ENCODE measurements at places on chromosomes 2 and 18.

- DNase-seq, result no peak
Measured at GRCh38 chr2:239684271-239684810, 283.5 kb upstream of the HDAC4 start.

DNA sequence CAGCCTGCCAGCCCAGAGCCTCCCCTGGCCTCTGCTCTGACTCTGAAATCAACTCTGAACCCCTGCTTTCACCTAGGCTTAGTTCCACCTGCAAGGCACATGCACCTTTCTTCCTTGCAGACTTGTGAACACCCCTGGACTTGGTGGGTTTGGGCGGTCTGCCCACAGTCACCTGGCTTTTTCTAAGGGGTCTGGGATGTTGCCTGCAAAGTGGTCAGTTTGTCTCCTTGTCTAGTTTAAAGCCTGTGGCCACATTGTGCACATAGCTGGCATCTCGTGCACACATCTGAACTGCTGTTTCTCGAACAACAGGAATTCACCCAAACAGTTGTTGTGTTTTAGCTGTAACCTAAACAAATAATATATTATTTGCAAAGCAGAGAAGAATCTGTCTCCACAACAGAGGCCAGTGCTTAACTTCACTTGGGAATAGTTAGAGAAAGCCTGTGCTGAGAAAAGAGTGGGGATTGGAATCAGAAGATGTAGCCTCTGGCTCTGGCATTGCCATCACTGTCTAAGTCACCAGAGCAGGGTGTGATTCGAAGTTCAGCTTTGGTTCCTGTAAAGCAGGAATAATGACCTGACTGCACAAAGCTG lies 108.5 kb downstream of the TMEM18 start:
- no peak for DNase-seq

- DNase-seq, result no peak
Measured at GRCh38 chr2:206556357-206556949, 85.8 kb upstream of the FAM237A start.

DNA sequence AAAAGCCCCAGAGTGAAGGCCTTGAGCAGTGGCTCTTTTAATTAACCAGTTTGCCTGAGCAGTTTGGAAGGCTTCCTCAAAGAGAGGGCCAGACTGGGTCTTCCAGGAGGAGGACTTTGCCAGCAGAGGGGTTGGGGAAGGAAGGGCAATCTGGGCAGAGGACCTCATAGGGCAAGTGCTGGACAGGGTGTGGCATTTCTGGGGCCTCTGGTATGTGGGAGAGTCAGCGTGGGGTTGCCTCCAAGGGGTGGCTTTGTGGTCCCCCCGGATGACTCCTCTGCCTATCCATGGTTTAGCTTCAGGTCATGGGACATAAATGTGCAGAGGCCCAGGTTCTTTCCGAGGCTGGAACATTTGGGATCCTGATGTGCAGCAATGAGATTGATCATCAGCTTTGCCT lies 12.6 kb downstream of the GLI2 start:
- no peak for DNase-seq

- no peak for DNase-seq
Measured at GRCh38 chr2:128472789-128473174, 154.1 kb upstream of the HS6ST1 start.

- no peak for DNase-seq
Measured at GRCh38 chr2:206584323-206585116, 57.8 kb upstream of the FAM237A start.

DNA sequence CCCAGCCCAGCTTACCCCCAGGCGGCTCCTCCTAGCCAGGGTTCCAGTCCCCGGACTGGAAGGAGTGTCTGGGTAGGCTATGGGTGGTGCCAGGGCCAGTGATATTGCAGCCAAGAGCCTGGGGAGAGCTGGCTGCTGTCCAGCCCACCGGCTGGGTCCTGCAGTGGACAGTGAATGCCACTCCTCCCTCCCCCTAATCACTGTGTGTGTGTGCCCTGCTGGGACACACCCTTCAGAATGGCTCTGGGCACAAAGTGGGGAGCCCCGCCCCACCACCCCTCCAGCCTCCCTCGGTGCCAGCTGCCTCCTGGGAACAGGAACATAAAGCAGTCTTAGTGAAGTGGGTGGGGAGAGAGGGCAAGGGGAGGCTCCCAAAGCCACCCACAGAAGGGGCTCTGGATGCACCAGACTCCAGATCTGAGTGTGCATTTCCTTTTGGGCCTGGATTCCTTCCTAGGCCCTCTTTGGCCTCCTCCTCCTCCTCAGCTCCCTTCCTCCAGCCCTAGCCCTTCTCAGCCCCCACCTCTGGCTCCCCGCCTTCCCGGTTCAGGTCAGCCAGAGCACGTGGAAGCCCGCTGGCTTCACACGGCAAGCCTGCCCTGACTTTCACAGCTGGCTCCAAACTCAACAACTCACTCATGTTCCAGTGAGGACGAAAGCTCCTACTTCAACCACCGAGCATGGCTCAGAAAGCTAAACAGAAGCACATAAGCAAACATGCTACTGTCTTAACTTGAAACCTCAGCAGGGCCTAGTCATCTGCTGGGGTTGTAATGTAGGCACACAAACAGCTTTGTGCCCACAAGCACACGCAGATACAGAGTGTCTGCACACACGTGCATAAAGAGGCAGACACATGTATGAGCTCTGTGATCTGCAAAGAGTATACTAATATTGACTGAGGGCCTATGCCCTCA lies 209.2 kb upstream of the SMAD2 start:
- no peak for DNase-seq

DNA sequence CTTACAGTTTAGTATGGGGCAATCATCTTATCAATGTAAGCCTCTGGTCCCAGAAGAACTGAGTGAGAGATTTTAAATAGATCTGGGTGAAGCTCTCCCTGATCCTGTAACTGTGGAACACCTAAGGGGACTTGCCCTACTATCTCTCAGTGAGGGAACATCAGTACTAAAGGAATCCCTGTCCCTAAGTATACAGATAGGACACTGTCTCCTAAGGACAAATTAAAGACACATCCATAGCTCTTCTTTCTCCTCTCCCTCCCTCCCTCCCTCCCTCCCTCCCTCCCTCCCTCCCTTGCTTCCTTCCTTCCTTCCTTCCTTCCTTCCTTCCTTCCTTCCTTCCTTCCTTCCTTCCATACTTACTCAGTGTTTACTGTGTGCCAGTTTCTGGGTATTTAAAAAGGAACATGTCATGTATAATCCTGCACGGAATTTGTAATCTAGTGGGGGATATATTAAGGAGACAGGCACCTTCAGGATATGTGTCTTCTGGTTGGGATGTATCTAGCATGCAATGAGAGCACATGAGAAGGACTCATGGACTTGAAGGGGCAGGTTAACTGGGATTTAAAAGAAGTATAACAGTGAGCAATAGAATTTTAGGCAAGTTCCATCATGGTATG lies 222.2 kb upstream of the ATP5MC3 start:
- DNase-seq, result no peak

DNA sequence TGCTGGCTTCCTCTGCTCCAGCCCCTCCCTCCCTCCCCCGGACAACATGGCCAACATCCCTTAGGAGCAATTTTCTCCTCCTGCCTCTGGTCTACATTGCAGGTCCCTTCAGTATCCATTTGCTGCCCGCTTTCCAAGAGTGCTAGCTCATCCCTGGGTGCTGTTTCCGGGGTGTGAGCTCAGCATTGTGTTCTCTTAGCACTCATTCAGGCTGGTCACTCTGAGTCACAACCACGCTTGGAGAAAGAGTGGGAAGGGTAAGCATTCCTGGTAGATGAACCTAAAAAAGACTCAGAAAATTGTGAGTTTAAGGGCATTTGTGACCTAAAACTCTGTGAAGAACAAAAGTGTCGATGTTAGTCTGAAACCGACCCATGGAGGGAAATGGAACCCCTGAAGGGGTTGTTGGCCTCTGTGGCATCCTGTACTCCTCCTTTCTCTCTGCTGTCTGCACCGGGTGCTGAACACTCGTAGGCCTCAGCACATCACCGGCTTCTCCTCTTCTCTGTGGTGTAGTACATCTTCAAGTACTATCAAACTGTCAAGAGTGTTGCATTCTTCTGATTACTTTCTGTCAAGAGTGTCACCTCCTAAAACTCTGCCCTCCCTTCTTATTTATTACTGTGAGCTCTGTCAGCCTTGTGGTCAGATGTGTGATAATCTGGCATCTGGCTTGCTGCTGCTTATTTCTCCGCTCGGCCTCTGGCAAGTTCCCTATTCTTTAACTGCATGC lies 73.0 kb downstream of the CTNNA2 start:
- no peak for DNase-seq

- no peak for DNase-seq
Measured at GRCh38 chr18:59359576-59359952, 499 bp upstream of the LMAN1 start.

GRCh38 chr2:624551-625347 lies 52.5 kb downstream of the TMEM18 start:
- DNase-seq, result no peak

- DNase-seq, result no peak
Measured at GRCh38 chr2:192026059-192026824, 168.5 kb downstream of the TMEFF2 start.

DNA sequence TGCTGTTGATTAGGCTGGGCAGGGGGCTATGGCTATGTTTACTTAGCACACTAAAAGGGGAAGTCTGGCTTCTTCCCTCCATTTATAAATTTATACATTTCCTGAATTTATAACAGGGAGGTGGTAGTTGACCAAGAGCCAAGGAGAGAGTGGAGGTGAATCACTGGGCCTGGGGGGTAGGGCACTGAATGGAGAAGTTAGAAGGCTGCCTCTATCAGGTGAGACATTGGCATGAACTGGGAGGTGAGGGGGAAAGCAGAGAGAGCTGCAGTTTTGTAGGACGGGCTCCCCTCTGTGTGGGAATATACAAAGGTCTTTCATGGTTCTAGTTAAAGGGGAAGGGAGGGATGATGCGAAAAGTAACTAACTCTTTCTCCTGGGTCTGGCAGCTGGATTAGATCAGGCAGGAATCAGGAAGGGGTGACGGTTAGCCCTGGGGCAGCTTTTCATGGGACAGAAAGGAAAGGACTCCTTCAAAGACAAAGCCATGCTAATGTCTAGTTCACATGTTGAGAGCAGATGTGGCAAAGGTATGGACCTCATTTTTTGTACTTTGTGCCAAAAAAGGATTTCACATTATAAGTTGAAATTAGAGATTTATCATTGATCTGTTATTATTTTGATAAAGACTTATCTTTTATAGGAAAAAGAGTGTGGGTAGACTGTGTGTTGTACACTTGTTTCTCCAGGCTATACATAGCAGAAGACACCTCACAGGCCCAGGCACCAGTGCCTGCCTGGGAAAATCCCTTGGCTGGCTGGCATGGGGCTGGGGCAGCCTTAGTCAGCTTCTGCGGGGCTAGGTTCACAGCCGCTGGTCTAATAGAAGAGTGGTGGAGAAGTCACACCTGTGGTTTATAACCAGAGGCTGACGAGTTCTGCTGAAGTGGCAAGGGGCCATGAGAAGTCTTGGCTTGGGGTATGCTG lies 158.7 kb downstream of the CLIP4 start:
- no peak for DNase-seq

- DNase-seq, result no peak
Measured at GRCh38 chr2:121489911-121490583, 40.6 kb upstream of the RNU4ATAC start.

GRCh38 chr2:2810504-2810903 lies 479.4 kb upstream of the MYT1L start:
- no peak for DNase-seq

GRCh38 chr2:40488101-40488601 lies 36.3 kb upstream of the SLC8A1 start:
- DNase-seq, result no peak

DNA sequence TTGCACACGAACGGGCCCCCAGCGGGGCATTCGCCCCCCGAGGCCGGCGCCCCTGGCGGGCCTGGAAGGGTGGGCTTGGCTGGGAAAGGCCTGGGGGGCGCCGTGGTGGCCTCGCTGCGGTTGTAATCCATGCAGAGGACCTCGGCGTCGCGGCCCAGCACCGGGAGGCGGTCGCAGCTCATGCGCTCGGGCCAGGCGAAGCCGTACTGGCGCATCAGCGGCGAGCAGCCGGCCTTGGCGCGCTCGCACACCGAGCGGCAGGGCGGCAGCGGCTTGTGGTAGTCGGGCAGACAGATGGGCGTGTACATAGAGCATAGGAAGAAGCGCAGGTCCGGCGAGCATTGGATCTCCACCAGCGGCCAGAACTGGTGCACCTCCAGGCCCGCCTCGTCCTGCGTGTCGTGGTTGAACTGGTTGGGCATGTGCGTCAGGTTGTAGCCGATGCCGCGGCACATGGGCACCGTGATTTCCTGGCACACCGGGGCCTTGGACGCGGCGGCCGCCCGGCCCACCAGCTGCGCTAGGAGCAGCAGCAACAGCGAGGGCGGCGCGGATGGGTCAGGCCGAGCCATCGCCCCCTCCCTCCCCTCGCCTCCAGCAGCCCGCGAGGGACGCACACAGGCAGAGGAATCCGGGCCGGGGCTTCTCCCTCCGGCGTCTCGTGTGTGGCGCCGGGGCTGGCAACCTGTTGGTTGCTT lies 1.4 kb downstream of the FZD5 start:
- DNase-seq, result peak; percentile 58

DNA sequence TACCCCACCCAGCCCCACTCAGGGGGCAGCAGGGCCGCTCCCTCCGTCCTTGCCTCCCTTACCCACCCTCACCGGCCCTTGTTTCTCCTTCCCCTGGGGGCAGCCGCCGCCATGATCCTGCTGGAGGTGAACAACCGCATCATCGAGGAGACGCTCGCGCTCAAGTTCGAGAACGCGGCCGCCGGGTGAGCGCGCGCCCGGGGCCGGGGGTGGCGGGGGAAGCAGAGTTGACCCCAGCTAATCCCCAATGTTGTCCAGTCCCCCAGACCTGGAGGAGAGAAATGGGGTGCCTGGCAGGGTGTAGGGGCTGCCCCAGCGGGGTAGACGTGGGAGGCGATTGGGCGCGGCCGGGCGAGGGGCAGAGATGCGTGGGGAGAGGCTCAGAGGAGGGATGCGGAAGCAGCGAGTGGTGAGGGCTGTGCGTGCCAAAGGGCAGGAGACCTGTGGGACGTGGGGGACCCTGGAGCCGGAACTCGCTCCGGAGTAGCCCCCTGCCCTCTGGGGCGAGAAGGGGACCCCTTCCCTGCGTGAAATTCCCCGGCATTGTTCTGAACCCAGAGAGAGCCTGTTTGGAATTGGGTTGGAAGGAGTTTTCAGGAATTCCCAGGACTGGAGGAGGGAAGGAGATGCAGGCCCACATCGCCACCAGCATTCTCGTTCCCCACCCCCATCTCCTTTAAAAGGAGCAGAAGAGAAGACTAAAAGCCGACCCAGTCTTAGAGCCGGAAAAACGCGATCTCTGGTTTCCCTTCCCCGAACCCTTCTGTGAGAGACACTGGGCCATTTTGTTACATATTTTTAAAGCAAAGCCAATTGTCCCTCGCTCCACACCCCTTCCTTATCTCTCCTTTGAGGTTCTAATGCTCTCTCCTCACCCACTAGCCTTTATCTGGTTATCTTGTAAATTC lies 625 bp downstream of the ARPC2 start:
- DNase-seq, result peak; percentile 88

DNA sequence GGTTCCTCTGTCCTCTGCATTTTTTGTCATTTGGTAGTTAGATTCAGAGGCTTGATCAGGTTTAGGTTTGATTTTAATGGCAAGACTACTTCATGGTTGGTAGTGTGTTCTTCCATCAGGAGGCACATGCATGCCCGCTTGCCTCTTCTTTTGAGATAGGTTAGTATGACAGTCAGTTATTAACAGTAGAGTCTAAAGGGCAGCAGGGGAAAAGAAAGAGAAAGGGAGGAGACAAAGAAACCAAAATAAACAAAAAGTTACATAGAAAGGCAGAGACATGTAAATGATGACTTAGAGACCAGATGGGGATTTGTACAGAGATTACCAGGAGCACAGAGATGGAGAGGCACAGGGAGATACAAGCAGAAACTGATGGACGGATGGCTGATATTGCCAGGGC lies 10.2 kb upstream of the RMP24 start:
- DNase-seq, result no peak

All from activated CD4-positive, alpha-beta T cell treated with anti-CD3 and anti-CD28 coated beads for 36 hours (primary cell).